ENCODE measurements at places on chromosomes 1 and 21.
A peak's percentile ranks its signal among the peaks of the same experiment; 100 is the strongest.

- DNase-seq, result no peak
Measured at GRCh38 chr1:77018311-77018710, 151.0 kb downstream of the ST6GALNAC5 start.

DNA sequence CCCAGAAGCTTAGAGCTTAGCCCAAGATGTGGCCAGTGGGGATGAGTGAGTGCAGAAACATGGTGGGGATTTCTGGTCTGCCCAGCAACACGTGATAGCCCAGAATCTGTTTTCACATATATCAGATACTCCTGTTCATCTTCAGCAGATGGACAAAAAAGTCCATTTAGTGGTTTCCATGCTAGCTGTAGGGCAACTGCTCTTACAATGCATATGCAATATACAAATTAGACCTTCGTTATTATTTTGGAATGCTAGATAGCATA, 96.9 kb upstream of the SGIP1 start:
- DNase-seq, result no peak

DNA sequence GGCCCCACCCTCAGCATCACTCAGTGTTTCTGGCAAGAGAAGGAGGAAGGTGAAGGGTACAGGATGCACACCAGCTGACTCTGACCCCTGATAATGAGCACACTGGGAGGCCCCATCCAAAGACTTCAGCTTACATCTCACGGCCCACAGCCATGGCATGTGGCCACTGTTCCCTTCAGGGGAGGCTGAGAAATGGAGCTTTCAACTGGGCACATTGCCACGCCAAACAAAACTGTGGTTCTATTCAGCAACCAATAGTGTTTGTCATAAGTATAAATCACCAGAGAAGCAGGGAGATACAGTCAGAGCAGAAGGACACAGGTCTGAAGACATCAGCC, 12.7 kb upstream of the TRAF3IP3 start:
- peak; percentile 11 for DNase-seq

- no peak for DNase-seq
Measured at GRCh38 chr1:54318246-54318814, 87.9 kb downstream of the SSBP3 start.

- no peak for DNase-seq
Measured at GRCh38 chr1:239722035-239722434, 335.7 kb downstream of the CHRM3 start.

- DNase-seq, result no peak
Measured at GRCh38 chr1:12511128-12511484, 106.9 kb downstream of the DHRS3 start.
